ENCODE measurements at places on chromosomes 7 and 10. TPM values are rescaled to one million over a fixed set of nuclear protein-coding genes. Genes with fewer than 3 reads are reported as not detected.

DNA sequence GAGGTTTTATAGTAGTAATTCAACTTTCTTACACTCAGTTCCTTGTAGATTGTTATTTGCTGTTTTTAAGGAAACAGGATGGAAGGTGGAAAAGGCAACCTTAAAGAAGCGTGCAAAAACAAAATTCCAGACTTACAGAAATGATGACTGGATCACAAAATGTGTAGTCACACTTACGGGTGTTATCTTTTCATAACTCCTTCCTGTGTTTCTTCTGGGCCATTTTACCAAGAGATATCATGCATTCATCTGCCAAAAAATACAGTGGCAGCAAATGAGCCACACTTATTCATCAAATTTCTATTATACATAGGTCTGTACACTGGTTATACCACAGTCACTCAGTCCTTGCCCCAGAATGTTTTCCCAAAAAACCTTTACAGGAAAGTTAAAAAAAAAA is 94.3 kb upstream of the IL6 start:
- DNase-seq: no peak
- no peaks in the 10 kb centered on the region for H3K27me3 ChIP-seq
- no peak overlapping the region for H3K4me3 ChIP-seq
- no peaks in the 10 kb centered on the region for H3K4me1 ChIP-seq
- no peaks in the 10 kb centered on the region for H3K36me3 ChIP-seq

DNA sequence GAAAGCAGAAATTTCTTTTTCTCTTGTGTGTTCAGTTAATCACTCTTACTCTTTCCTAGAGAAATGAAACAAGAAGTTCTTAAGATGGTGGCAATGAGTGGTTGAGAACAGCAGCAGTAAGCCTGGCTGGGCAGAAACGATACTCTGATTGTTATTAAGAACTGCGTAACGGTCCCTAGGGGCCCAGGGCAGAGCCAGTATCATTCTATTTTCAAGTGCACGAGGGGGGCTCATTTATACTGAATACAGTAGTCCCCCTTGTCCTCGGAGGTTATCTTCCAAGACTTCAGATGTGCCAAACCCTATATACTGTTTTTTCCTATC is 64.9 kb downstream of the EEPD1 start:
- H3K27ac ChIP-seq: no peak overlapping the region
- H3K27me3 ChIP-seq: no peaks in the 10 kb centered on the region
- H3K4me3 ChIP-seq: no peak overlapping the region
- DNase-seq: no peak
- H3K36me3 ChIP-seq: no peaks in the 10 kb centered on the region

DNA sequence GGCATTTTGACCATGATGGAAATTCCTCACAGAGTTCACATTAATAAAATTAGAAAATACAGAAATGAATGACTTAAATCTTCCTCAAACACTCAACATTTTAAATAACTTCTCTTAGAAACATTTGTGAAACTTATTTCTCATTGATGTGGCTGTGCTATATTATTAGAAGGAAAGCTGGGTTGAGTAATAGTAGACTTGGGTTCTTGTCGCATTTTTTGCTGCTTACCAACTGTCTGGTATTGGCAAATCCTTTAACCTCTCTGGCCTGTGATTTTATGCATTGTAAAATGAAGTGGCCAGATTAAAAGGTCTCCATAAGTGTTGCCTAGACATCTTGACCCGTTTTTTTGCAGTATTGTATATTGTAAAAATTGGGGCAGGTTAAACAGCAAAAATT is 66.5 kb downstream of the VPS50 start:
- H3K4me3 ChIP-seq: no peak overlapping the region
- peaks cover 5% of the 10 kb centered on the region for H3K36me3 ChIP-seq
- H3K27ac ChIP-seq: no peak overlapping the region
- no peaks in the 10 kb centered on the region for H3K27me3 ChIP-seq
- DNase-seq: no peak
- H3K4me1 ChIP-seq: no peaks in the 10 kb centered on the region

GRCh38 chr7:7548407-7548806 is 12.7 kb upstream of the COL28A1 start:
- H3K36me3 ChIP-seq: no peaks in the 10 kb centered on the region
- H3K4me1 ChIP-seq: no peaks in the 10 kb centered on the region
- no peak overlapping the region for H3K4me3 ChIP-seq
- H3K27ac ChIP-seq: no peak overlapping the region

DNA sequence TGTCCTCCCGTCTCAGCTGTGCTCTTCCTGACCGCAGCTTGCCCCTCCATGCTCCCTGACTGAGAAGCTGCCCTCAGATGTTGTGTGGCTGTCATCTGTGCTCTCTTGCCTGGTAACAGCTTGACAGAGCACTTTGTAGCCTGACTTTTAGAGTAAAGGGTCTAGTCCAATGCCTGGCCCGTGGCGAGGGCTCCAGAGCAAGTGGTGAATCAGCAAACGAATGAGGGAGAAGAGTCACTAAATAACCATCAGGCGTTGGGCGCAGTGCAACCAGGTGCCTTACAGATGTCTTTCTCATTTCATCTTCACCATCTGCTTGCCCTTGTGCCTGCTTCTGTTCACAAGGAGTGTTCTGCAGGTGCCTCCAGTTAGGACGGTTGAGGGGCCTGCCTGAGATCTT is 45.6 kb downstream of the MKI67 start:
- H3K36me3 ChIP-seq: peaks cover 48% of the 10 kb centered on the region
- no peaks in the 10 kb centered on the region for H3K4me1 ChIP-seq
- no peak for DNase-seq
- no peak overlapping the region for H3K27ac ChIP-seq

- no peak overlapping the region for H3K4me3 ChIP-seq
- H3K27ac ChIP-seq: no peak overlapping the region
- H3K27me3 ChIP-seq: no peaks in the 10 kb centered on the region
- no peaks in the 10 kb centered on the region for H3K36me3 ChIP-seq
- H3K4me1 ChIP-seq: peaks cover 33% of the 10 kb centered on the region
These were observed 23.1 kb downstream of the WASL start for GRCh38 chr7:123725586-123726171.

- no peak overlapping the region for H3K4me3 ChIP-seq
- no peaks in the 10 kb centered on the region for H3K27me3 ChIP-seq
- peaks cover 4% of the 10 kb centered on the region for H3K36me3 ChIP-seq
- DNase-seq: no peak
- H3K27ac ChIP-seq: no peak overlapping the region
These were observed 107.4 kb downstream of the SNX13 start for GRCh38 chr7:17832820-17833355.

- H3K27me3 ChIP-seq: no peaks in the 10 kb centered on the region
- H3K4me3 ChIP-seq: no peak overlapping the region
- no peaks in the 10 kb centered on the region for H3K4me1 ChIP-seq
- DNase-seq: no peak
- H3K36me3 ChIP-seq: no peaks in the 10 kb centered on the region
These were observed 854.5 kb downstream of the GRM8 start for GRCh38 chr7:126398285-126398684.

DNA sequence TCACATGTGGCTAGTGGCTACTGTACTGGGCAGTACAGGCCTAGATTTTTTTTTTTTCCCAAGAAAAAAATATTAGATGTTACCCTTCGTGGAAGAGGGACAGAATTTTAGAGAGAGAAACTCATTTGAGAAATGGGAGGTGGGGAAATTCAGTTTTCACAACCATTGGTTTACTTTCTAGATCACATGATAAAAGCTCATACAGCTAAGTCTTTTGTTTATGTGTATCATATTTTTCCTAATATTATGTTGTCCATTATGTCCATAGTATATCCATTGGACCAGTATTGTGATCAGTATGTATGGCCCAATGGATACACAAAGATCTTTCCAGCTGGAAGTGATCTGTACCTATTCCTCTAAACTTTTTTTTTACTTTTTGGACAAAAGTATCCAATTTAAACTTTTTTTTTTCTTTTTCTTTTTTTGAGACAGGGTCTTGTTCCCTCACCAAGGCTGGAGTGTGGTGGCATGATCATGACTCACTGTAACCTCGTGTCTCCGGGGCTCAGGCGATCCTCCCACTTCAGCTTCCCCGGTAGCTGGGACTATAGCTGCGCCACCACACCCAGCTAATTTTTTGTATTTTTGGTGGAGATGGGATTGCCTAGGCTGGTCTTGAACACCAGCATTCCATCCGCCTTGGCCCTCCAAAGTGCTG is 4.1 kb downstream of the CALU start:
- H3K27me3 ChIP-seq: no peaks in the 10 kb centered on the region
- H3K4me1 ChIP-seq: peaks cover 23% of the 10 kb centered on the region
- no peaks in the 10 kb centered on the region for H3K36me3 ChIP-seq

DNA sequence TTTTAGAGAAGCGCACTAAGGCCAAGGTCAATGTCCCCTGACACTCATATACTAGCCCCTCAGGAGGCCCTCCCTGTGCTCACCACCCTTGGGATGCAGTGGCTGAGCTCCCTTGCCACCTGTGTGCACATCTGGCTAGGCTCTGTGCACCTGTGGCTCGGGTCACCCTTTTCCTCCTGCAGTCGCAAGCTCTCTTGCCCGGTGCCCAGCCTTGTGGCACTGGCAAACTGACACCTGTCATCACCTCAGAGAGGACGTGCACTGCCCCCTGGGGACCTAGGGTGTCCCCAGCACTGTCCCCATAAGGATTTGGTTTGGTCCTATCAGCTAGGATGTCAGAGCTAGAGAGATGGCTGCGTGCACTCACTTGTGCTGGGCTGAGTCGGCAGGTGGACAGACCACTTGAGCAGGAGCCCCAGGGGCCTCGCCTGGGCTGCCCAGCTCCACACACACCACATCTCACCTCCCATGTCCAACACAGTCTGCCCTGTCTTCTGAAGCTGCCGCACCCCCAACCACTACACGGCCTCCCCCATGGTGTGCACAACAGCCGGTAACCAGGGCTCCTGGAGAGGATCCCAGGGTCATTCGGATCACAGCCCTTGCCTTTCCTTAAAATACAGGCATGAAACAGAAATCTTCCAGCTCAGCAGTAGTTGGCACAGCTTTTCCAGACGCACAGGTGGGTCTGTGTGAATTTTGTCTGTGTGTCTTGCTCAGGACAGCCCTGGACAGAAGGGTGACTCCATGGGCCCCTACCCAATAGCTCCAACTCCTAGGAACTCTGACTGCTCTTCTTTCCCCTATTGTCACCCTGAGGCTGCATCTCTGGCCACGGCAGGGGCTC is 111.0 kb downstream of the GRID1 start:
- H3K4me1 ChIP-seq: no peaks in the 10 kb centered on the region
- no peak for DNase-seq
- H3K36me3 ChIP-seq: no peaks in the 10 kb centered on the region

DNA sequence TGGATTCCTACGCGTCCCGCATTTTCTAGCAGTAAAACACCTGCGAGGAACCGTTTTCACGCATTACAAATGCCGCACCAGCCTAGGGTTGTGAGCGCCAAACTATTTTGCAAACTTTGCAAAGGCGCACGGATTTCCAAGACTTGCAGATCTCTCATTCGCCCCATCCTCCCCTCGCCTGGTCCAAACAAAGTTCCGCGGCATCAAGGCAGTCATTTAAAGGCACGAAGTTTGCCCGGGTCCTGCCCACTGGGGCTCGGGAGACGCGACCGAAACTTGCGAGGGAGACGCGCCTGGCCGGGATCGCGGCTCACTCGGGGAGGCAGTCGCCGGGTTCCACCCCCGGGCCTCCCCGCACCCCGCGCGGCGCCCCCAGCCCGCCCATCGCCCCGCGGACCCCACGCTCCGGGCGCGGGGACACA is 613 bp downstream of the USP6NL start:
- no peak for DNase-seq
- peak overlapping the region; percentile 52 for H3K4me3 ChIP-seq
- H3K36me3 ChIP-seq: no peaks in the 10 kb centered on the region

- no peaks in the 10 kb centered on the region for H3K27me3 ChIP-seq
- H3K27ac ChIP-seq: no peak overlapping the region
- no peaks in the 10 kb centered on the region for H3K4me1 ChIP-seq
- H3K4me3 ChIP-seq: no peak overlapping the region
These were observed 1.4 kb upstream of the VSTM4 start for GRCh38 chr10:49116509-49117375.

DNA sequence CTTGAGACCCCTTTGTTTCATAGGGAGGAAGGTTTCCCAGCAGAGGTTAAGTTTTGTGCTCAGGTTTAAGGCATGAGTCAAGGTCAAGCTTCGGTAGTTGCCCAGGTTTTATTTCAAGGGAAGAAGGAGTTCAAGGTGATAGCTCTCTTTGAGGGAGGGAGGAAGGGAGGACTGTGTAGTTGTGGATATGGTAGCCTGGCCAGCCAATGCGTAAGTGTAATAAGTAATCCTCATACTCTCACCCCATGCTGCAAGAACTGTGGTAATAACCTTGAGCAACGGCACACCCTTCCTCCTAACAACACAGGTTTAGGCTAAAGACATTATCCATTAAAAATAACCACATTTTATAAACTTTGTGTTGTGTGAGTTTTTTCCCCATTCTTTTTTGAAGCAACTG is 478.9 kb downstream of the KCNMA1 start:
- DNase-seq: no peak
- H3K27ac ChIP-seq: no peak overlapping the region
- no peaks in the 10 kb centered on the region for H3K4me1 ChIP-seq
- H3K27me3 ChIP-seq: no peaks in the 10 kb centered on the region

GRCh38 chr7:141074162-141074991 is 513 bp downstream of the TMEM178B start:
- no peaks in the 10 kb centered on the region for H3K36me3 ChIP-seq
- peak overlapping the region; percentile 17 for H3K4me3 ChIP-seq
- no peak overlapping the region for H3K27ac ChIP-seq
- DNase-seq: no peak
- H3K4me1 ChIP-seq: peaks cover 13% of the 10 kb centered on the region
- H3K27me3 ChIP-seq: peaks cover 31% of the 10 kb centered on the region

- DNase-seq: no peak
- no peaks in the 10 kb centered on the region for H3K27me3 ChIP-seq
- H3K4me1 ChIP-seq: no peaks in the 10 kb centered on the region
- H3K27ac ChIP-seq: no peak overlapping the region
- no peak overlapping the region for H3K4me3 ChIP-seq
These were observed 19.3 kb upstream of the NUP205 start for GRCh38 chr7:135538376-135538775.

DNA sequence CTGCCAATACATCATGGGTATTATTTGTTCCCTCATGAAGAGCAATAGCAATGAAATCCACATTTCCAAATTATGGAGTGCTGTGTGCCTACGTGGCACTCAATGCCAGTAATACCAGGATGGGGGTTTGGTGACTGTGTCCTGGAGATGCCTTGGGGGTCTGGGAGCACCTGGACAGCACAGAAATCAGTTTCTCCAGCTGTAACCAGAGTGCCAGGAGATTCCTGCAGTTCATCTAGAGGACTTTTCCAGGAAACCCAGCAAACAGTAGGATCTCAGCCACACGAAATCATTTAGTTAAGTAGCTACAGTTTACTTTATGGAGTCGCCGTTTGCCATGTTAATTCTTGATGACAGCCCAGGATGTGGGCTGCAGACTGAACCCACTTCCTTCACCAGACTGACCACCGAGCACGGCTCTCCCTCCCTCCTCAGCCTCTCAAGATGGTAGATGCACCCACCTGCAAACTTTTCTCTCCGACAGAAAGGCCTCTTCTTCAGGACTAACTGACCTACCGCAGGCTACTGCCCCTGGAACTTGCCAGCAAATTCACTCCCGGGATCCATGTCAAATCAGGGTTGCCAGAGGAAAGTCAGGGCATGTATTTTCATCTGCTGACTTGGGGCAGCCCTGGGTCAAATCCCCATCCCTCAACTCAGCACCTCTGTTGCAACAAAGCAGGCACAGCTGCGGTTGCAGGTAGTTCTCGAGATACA is 30.3 kb downstream of the MKI67 start:
- no peak for DNase-seq
- H3K27me3 ChIP-seq: no peaks in the 10 kb centered on the region
- peak overlapping the region; percentile 34 for H3K4me3 ChIP-seq
- H3K36me3 ChIP-seq: no peaks in the 10 kb centered on the region

The GPR146 gene
- total RNA-seq: 0.70 TPM

The TSPAN33 gene
- total RNA-seq: 23.2 TPM

The MSMB gene
- total RNA-seq: not detected

The TMEM176A gene
- total RNA-seq: 0.26 TPM

The THNSL1 gene
- 9.5 TPM for total RNA-seq

The EIF4EBP2 gene
- 44.4 TPM for total RNA-seq

The GRID1 gene
- total RNA-seq: not detected

The PPP1R17 gene
- total RNA-seq: not detected

The HKDC1 gene
- not detected for total RNA-seq

The HOXA6 gene
- not detected for total RNA-seq

The MPP7 gene
- 6.6 TPM for total RNA-seq

Data from CD8-positive, alpha-beta memory T cell (primary cell).